ENCODE measurements at places on chromosomes 5 and 9.

GRCh38 chr9:113158446-113158845, 7.6 kb downstream of the SLC31A2 start:
- DNase-seq, result no peak

DNA sequence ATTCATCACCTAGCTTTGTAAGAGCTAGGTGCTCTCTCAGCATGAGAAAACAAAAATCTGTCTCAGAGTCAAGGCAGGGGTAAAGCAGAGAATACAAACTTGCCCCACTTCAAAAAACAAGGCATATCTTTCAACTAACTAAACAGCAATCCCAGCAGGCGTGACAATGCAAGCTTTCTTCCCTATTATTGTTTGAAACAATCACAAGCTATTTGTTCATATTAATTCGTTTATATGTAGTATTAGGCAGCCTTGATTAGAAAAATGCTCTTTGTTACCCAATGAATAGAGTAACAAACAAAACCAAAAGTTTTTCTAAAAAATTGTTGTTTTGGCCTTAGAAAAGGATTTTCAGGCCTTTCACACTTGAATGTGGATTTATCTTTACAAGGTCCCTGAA, 71.1 kb downstream of the LPAR1 start:
- no peak for DNase-seq

- no peak for DNase-seq
Measured at GRCh38 chr5:77972469-77973252, 196.5 kb upstream of the TBCA start.

DNA sequence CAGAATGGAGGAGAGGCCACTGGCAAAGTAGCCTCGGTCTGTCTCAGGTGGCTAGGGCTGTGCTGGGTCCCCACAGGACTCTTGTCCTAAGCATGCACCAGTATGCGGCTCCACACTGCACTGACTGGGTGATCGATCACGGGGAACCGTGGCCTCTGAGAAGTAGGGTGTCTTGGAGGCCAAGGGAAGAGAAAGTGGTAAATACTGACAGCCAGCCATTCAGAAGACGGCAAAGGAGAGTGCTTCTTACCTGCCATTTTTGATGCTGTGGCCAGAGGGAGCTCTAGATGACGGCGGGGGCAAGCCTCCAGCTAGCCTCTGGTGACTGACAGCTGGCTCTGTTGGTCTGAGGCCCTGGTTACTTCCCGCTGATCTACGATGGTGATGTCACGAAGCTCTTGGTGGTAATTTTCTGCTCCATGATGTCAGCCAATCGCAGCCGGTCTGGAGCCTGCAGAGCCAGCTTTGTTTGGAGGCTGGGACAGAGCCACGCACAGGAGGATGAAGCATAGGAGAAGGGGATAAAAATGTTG, 40.4 kb upstream of the GADD45G start:
- no peak for DNase-seq

GRCh38 chr5:151081431-151082281, 822 bp upstream of the TNIP1 start:
- DNase-seq, result no peak

GRCh38 chr5:97547999-97548738, 365.1 kb upstream of the RIOK2 start:
- no peak for DNase-seq

DNA sequence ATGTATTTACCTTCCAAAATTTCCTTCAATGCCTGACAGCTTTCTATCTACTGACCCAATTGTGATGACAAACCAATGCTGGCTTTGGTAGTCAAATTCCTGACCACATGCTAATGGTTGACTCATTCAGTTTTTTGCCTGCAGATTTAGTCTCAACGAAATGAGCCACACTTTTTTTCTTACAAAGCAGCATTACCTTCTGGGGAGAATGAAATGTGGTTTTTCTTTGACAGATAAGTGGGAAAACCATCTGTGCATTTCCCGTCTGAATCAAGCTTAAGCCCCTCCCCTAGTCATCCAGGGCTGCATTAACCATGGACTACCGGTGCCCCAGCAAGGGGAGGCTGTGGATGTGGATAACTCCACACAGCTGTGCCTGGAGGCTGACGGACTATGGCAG, 99.6 kb upstream of the TAF11L2 start:
- DNase-seq, result peak; percentile 65

- DNase-seq, result no peak
Measured at GRCh38 chr5:135385576-135385975, 13.5 kb downstream of the MACROH2A1 start.

- DNase-seq, result no peak
Measured at GRCh38 chr5:6340100-6340499, 38.2 kb downstream of the MED10 start.

DNA sequence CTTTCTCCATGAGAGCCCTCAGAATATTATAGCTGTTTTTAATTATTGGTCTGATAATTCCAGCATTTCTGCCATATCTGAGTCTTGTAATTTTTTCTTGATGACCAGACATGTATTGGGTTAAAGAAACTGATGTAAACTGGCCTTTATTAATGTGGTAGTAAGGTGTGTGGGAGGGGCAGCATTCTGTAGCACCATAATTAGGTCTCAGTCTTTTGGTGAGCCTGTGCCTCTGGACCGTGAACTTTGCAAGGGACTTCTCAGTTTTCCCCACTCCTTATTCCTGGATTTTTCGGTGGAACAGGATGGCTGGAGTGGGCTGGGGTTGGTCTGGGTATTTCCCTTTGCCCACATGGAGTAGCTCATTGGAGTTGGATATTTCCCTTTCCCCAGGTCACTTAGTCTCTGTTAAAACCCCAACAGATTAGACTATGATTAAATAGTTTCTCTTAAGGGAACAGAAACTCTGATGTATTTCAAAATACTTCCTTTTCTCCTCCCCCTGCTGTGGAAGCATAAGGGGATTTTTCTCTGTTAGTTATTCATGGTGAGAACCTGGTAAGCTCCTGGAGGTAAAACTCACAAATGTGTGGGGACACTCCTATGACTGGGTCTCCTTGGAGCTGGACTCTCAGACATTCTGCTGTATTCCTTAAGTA, 52.4 kb downstream of the FSD1L start:
- no peak for DNase-seq

DNA sequence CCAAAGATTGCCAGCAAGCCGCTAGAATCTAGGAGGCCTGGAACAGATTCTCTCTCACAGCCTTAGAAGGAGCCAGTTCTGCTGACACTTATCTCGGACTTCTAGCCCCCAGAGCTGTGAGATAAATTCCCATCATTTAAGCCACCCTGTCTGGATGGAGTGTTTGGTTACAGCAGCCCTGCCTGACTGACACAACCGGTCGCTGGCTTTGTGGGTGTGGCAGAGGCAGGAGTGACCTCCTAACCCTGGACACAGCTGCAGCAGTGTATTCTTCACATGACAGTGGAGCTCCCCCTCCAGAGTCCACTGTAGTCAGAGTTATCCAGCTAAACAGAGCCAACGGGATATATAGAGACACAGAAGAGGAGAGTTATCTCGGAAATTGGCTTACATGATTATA, 21.2 kb upstream of the IL17B start:
- DNase-seq, result no peak

DNA sequence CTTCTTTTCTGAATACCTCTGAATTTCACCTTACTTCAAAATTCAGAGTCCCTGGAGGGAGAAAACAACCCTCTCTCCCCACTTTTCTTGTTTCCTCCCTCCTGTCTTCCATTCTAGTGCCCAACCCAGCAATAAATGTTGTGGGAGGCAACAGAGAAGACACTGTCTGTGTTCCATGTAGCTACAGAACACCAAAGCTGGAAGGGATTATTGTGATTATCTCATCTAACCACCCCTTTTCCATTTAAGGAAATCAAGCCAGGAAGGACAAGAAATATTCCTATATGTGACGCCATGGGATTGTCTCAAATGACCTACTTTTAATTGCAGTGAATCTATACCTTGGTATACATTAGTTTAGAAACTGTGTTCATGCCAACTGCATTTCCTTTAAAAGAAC, 476.6 kb upstream of the TNC start:
- no peak for DNase-seq

- no peak for DNase-seq
Measured at GRCh38 chr5:54341971-54342370, 31.6 kb upstream of the ARL15 start.

All from AG04449 (cell line).